Hair follicular keratinocyte (primary cell): ENCODE measurements at places on chromosomes 1 and 21. TPM values are rescaled to one million over a fixed set of nuclear protein-coding genes. Genes with fewer than 3 reads are reported as not detected.

Gene DYNLT5
- total RNA-seq: not detected in 2 replicates

Gene FTCD
- total RNA-seq: not detected in 2 replicates

Gene WNT9A
- under 0.01 and 0.08 TPM in 2 replicates for total RNA-seq

Gene LINGO4
- total RNA-seq: not detected in 2 replicates

Gene DNAI4
- 0.78 and 1.6 TPM in 2 replicates for total RNA-seq

Gene GPR89B
- 12.0 and 20.9 TPM in 2 replicates for total RNA-seq

Gene DNAJC6
- 0.23 and 0.62 TPM in 2 replicates for total RNA-seq

Gene CLDN17
- not detected in 2 replicates for total RNA-seq

Gene BTBD8
- total RNA-seq: 2.1 and 2.8 TPM in 2 replicates

Gene TSPAN2
- 0.78 and 0.99 TPM in 2 replicates for total RNA-seq

Gene KCNK1
- total RNA-seq: 9.4 and 10.4 TPM in 2 replicates

Gene KISS1
- total RNA-seq: not detected in 2 replicates

Gene C4BPA
- total RNA-seq: not detected in 2 replicates

Gene KRTAP11-1
- total RNA-seq: not detected in 2 replicates

Gene STPG1
- total RNA-seq: 10.2 TPM in 2 replicates

Gene EDN2
- 0.08 TPM in 1 of 2 replicates, not detected in the other for total RNA-seq

Gene ZNF683
- total RNA-seq: not detected in 2 replicates

Gene PDC
- total RNA-seq: not detected in 2 replicates

Gene TPTE
- not detected in 2 replicates for total RNA-seq

Gene TTLL10
- total RNA-seq: not detected in 2 replicates

Gene MLLT11
- 9.3 and 9.6 TPM in 2 replicates for total RNA-seq

Gene REG4
- not detected in 2 replicates for total RNA-seq

Gene LYPD8
- total RNA-seq: not detected in 2 replicates

Gene RIPK4
- 23.0 and 25.3 TPM in 2 replicates for total RNA-seq

Gene SH2D2A
- 10.5 and 12.8 TPM in 2 replicates for total RNA-seq

Gene PODN
- not detected in 2 replicates for total RNA-seq

Gene CMPK1
- 69.9 and 76.8 TPM in 2 replicates for total RNA-seq

Gene CR2
- not detected in 2 replicates for total RNA-seq

Gene NR1I3
- total RNA-seq: not detected in 2 replicates

Gene PIGR
- total RNA-seq: not detected in 2 replicates

Gene AMY1B
- not detected in 2 replicates for total RNA-seq

Gene PLPPR4
- not detected in 2 replicates for total RNA-seq

Gene BNIPL
- total RNA-seq: 1.2 and 7.6 TPM in 2 replicates

Gene IKBKE
- 11.7 and 12.8 TPM in 2 replicates for total RNA-seq

Gene MROH9
- not detected in 2 replicates for total RNA-seq

Gene TCHHL1
- total RNA-seq: 0.08 TPM in 1 of 2 replicates, not detected in the other

Gene C1orf87
- total RNA-seq: 0.94 TPM in 1 of 2 replicates, not detected in the other

Gene NHLH2
- 0.04 and 0.16 TPM in 2 replicates for total RNA-seq

Gene KIF26B
- total RNA-seq: 0.95 and 3.2 TPM in 2 replicates

Gene ST6GALNAC5
- total RNA-seq: 3.3 and 6.4 TPM in 2 replicates

Gene MPL
- 0.08 and 0.34 TPM in 2 replicates for total RNA-seq

Gene LMOD1
- total RNA-seq: 0.08 TPM in 1 of 2 replicates, not detected in the other

Gene SPRR4
- not detected in 2 replicates for total RNA-seq

Gene ITLN2
- total RNA-seq: not detected in 2 replicates

Gene KCNJ9
- total RNA-seq: not detected in 2 replicates

Gene MYOC
- total RNA-seq: not detected in 2 replicates

Gene ARHGEF10L
- 1.4 and 3.4 TPM in 2 replicates for total RNA-seq

Gene LHX8
- total RNA-seq: not detected in 2 replicates
